ENCODE measurements at places on chromosomes 3 and 15.

DNA sequence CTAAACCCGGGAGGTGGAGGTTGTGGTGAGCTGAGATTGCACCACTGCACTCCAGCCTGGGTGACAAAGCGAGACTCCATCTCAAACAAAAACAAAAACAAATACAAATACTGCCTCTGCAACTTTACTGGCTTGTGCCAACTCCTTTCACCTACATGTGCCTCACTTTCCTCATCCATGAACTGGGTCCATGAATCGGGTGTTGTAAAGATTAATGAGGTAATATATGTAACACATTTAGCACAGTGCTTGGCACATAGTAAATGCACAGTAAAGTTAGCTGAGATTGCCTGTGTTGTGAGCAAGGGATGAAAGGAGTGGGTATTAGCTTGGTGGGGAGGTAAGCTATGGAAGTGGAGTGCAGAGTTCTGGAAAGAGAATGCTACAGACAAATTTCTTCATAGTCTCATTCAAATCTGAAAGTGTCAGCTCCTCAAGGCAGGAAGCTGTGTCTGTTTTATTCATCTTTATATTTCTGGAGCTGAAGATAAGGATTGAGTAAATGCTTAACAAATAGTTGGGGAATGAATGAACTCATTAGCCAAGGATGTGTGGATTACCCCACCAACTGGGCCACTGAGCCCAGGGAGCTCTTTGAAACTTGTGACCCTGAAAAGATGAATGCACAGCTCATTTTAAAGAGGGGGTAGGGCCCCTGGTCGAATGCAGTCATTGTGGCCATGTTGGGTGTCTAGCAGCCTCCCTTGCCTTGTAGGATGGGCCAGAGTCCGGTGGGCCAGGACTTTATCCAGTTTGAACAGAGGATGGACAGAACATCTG lies 7.7 kb upstream of the CDCP1 start:
- DNase-seq, result peak; percentile 61

GRCh38 chr3:4852780-4853748 lies 126.2 kb upstream of the BHLHE40 start:
- peak; percentile 24 for DNase-seq

GRCh38 chr15:61680260-61681037 lies 379.8 kb downstream of the VPS13C start:
- no peak for DNase-seq

DNA sequence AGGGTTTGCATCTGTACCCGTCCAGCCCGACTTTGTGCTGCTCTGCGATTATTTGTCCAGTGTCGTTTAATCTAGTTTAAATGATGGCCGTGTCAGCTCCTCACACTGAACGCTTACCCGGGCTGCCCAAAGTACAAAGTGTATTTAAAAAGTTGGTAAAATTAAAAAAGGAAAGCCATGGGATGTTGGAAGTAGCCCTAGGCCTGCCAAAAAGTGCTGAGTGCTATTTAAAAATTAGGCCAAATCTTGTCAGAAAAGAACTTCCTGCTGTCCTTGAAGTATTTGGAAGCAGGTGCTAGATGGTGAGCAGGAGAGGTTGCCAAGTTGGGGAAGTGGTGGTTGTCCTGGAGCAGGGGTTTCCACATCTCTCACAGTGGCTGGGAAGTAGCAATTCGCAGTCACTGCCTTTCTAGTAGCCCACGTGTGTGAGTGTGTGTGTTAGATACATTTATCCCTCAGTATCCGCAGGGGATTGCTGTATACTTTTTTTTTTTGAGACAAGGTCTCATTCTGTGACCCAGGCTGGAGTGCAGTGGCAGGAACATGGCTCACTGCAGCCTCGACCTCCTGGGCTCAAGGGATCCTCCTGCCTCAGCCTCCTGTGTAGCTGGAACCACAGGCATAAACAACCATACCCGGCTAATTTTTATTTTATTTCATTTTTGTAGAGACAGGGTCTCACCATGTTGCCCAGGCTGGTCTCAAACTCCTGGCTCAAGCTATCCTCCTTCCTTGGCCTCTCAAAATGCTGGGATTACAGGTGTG lies 664 bp downstream of the PPCDC start:
- DNase-seq, result peak; percentile 38

DNA sequence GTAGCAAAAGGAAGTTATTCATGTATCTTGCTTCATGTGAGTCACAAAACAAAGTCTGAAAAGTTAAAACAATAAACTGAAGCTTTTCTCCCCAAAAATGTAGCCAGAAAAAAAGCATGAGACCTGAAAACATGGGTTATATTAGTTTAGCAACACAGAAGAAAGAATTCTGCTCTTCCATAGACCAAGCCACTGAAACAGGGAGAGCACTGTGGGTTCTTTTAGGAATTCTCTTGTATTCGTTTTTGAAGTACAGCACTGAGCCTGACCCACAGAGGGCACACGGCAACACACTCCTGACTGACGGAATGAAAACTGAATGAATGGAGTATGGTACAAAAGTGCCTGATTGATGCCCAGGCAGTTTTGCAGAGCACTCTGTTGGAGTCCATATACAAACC lies 66.6 kb downstream of the TM4SF4 start:
- DNase-seq, result no peak

DNA sequence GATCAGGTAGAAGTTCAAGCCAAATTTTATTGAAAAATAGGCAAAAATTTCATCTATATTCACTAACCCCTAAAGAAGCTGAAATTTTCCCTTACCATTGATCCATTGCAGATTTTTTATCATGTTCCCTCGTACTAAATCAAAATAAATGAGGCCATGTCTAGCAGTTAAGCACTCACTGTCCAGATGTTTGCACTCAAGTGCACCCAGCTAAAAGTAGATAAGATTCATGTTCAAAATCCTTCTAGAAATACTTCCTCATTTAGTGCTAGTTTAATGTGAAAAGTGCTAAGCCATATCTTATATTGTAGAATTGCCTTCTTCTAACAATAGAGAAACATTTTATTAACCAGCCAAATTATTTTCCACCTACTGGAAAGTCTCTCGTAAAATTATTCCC lies 164.7 kb upstream of the UBE2E2 start:
- DNase-seq, result no peak

GRCh38 chr3:157610876-157611535 lies 107.8 kb upstream of the VEPH1 start:
- DNase-seq, result no peak

- DNase-seq, result no peak
Observed at GRCh38 chr3:50297384-50297775, 1.8 kb downstream of the HYAL3 start.

DNA sequence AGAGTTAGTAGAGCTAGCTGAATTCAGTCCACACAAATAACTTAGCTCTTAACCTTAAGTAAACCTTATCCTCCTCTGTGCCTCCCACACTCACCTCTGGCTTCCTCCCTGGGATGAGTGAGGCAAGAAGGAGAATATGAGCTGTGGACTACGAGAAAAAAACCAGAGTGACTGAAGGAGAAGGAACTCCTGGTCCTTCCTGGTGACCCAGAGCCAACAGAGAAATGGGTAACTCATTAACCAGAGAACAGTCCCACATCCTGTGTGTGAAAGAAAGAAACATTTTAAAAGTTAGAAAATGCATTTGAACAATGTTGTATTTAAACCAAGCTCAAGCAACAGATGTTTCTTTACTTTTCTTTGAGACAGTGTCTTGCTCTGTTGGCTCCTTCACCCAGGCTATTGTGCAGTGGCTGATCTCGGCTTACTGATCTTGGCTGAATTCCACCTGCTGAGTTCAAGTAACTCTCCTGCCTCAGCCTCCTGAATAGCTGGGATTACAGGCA lies 27.5 kb upstream of the FAM81A start:
- DNase-seq, result no peak

- no peak for DNase-seq
Observed at GRCh38 chr3:146154995-146155394, 6.0 kb downstream of the PLOD2 start.

DNA sequence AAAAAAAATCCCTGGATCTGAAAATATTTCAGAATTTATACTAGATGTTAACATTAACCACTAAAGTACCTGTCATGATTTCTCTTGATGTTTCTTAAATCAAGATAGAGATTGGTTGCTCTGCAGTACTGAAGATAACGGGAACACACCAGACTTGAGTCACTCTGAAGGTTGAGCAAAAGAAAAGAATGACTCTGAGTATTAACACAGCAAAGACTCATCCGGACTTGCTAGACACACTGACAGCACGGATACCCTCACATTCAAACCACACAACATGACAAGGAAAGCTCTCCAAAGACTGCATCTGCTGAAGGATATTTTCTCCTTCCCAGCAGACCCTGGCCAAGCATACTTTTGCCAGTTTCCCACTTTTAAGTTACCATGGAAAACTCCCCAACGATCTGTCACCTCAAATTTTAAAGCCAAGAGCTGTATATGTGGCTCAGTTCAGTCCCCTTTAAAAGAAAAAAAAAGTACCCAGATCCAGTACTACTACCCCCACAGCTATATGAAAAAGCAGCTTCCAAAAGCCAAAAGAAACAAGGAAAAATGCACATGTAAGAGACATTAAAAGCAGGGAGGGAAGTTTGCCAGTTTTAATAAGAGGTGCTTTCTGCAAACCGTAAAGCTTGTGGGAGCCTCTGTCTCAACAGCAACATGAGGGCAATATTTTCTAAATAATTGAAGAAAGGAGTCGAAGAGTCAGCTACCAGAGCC lies 8.3 kb downstream of the EOGT start:
- no peak for DNase-seq

- no peak for DNase-seq
Observed at GRCh38 chr3:130085881-130086280, 4.2 kb downstream of the ALG1L2 start.

DNA sequence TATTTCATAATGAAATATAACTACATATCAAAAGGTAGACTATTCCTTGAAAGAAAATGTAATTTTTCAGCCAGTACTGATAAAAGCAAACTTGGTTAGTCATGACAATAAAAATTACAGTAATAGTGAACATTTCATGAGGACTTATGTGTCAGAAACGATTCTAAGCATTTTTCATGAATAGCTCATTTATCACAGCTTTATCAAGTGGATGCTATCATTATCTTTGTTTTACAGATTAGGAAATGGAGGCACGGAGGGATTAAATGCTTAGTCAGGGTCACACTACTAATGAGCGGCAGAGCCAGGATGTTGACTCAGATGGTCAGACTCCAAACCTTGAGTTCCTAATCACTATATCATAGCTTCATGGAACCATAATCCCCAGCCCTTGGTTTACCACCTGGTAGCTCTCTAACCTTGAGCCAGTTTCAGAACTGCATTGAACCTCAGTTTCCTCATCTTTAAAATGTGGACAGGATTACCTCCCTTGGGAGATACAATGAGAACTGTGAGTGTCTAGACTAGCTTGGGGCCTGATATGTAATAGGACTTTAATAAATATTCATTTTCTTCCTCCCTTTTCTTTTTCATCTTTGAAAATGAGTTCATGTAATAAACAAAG lies 85.4 kb downstream of the TNIK start:
- DNase-seq, result peak; percentile 43

GRCh38 chr15:31255732-31256377 lies 70.8 kb upstream of the KLF13 start:
- DNase-seq, result no peak

- DNase-seq, result no peak
Observed at GRCh38 chr15:38192496-38192895, 60.1 kb upstream of the SPRED1 start.

GRCh38 chr3:122835590-122835989 lies 40.7 kb downstream of the SLC49A4 start:
- DNase-seq, result no peak

DNA sequence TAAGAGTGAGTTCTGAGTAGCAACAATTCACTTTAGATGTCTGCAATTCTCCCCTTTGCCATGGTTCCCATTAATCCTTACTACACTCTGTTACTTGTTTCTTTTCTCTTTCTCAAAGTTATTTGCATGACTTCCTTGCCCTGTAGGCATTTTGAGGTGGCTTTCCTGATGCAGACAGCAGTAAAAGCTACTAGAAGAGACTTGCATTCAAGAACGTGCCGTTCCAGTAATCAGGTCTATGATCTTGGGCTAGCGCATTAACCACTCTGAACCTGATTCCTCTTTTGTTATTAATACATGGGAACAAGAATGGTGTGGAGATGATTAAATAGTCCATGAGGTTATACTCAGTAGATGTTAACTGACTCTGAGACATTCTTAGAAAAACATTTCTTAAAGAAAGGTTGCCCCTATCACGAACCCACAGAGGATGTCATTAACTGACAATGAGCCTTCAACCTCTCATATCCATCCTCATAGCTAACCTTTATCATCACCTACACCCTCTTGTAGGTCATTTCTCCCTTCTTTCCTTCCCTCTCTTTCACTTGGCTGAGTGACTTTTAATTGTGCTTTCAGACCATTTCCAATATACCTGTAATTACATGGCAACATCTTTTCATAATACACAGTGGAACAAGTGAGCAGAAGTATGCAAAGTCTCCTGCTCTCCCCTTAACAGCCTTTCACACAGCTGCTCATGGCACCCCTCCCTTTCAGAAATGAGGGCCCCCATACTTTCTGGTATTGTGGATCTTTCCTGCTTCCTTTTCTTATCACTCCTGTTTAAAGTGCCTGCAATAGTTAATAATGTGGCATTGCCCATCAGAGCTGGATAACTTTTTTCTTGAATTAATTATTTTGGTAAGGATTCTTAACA lies 175.9 kb downstream of the CHST2 start:
- DNase-seq, result no peak

DNA sequence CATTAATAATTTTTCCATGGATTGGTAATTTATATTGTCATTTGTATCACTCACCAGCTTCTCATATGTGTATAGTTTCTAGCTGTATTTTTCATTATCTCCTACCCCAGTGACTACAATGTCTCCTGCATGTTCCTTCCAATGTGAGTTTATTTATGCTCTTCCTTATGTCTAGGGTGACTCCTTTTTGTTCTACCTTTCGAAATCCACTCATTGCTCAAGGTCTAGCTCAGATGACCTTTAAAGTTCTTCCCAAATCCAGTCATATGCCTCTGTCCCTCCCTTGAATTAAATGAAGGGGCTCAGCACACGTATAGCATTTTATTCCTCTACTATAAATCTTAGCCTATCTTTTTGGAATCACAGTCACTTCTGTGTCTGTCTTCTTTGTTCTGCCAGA lies 53.0 kb downstream of the TMEM45A start:
- DNase-seq, result no peak

GRCh38 chr3:139357899-139358298 lies 14.1 kb downstream of the MRPS22 start:
- no peak for DNase-seq

GRCh38 chr3:184491011-184491576 lies 70.5 kb upstream of the EPHB3 start:
- DNase-seq, result no peak

DNA sequence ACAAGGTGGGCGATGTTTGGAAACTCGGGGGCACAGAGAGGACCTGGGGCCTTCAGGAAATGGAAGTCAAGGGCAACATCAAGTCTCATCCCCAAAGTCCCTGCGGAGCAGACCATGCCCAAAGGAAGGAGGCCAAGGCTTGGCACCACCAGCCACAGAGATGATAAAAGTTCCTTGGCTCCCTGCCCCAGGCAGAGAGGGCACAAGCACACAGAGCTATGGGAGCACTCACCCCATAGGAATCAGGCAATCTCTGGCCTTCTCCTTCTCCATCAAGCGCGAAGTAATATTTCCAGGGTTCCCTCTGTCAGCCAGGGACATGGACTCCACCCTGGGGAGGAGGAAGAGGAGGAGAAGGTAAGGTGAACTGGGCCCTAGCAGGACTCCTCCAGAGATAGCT lies 7.9 kb downstream of the ACAA1 start:
- DNase-seq, result no peak

- DNase-seq, result no peak
Observed at GRCh38 chr15:101244889-101245668, 6.8 kb downstream of the CHSY1 start.

- peak; percentile 87 for DNase-seq
Observed at GRCh38 chr3:141710888-141711616, 27.0 kb upstream of the RNF7 start.
